ENCODE measurements at places on chromosomes 1 and 21. TPM values are rescaled to one million over a fixed set of nuclear protein-coding genes. Genes with fewer than 3 reads are reported as not detected.

GRCh38 chr1:151553659-151554058, 13.6 kb downstream of the TUFT1 start:
- no peaks in the 10 kb centered on the region for H3K36me3 ChIP-seq
- peaks cover 9% of the 10 kb centered on the region for H3K4me1 ChIP-seq
- DNase-seq, result no peak
- no peaks in the 10 kb centered on the region for H3K27me3 ChIP-seq
- no peak overlapping the region for H3K4me3 ChIP-seq

The RYR2 gene
- total RNA-seq, result 4.9 TPM

DNA sequence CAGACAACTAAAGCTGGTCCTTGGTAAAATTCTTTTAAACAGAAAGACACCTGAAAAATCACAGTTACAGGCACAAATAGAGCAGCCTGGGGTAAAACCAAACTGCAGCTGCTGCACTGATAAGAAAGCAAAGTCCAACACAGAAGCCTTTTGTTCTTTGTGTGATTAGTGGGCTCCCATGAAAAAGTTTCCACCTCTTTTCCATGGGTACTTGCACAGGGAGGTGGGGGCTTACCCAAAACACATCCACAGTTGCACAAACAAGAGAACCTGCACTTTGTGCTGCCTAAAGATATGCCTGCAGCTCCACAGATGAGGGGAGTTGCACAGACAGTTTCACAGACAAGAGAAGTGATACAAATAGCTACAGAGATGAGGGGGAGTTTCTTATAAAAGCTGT, 106.7 kb upstream of the SLC5A9 start:
- H3K27me3 ChIP-seq, result no peaks in the 10 kb centered on the region
- H3K4me1 ChIP-seq, result no peaks in the 10 kb centered on the region
- H3K36me3 ChIP-seq, result no peaks in the 10 kb centered on the region
- no peak overlapping the region for H3K4me3 ChIP-seq
- DNase-seq, result no peak

The CACNA1S gene
- total RNA-seq, result not detected

The NUAK2 gene
- 6.3 TPM for total RNA-seq

GRCh38 chr1:204498981-204499380, 4.4 kb upstream of the PIK3C2B start:
- H3K36me3 ChIP-seq, result no peaks in the 10 kb centered on the region
- H3K27me3 ChIP-seq, result no peaks in the 10 kb centered on the region
- no peak overlapping the region for H3K27ac ChIP-seq
- no peak for DNase-seq
- peaks cover 4% of the 10 kb centered on the region for H3K4me1 ChIP-seq

DNA sequence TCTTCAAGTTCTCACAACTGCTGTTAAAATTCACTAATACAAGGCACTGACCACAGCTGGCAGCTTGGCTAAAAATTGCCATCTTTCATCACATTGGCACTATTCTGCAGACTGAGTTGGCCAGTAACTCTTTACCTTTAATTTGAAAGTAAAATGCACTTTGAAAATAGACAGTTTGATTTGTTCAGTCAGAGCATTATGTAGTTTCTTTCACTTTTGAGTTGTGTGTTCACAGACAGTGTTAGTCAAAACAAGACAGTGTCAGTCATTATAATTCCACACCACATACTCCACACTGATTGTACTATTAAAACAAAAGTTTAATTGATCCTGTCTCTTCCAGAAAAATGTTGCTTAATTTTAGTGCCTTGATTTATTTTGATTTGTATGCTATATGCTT, 160.7 kb downstream of the SDCCAG8 start:
- H3K4me1 ChIP-seq, result no peaks in the 10 kb centered on the region
- no peak overlapping the region for H3K27ac ChIP-seq
- H3K4me3 ChIP-seq, result no peak overlapping the region
- DNase-seq, result no peak

DNA sequence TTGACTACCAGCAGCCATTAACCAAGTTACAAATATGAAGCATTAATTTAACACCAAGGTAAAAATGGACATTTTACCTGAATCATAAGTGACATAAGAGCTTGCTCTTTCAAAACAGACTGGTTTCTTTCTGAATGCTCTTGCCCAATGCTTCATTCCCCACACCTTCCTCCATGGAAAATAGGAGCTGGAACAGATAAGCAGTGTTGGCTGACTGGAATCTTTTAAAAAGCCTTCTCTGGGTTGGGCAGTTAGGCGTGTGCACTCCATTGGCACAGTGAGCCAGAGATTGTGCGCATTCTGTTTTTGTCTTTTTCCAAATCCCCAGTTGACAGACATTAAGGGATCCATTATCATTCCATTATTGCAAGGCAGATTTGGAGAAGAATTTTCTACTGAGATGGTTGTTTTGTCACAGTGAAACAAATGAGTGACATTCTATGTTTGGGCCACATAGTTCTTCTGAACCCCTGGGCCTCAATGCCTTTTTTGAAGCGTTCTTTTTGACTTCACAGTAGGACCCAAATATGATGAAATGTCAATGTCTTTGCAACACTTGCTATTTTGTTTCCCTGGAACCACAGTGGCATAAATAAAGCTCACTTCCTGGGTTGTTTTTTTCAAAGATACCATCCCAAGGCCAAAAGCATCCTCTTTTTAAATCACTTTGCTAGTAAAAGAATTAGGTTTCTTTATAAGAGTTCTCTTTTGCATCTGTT, 32.3 kb downstream of the LRRC8B start:
- no peaks in the 10 kb centered on the region for H3K4me1 ChIP-seq
- H3K4me3 ChIP-seq, result no peak overlapping the region
- DNase-seq, result no peak
- H3K27ac ChIP-seq, result no peak overlapping the region
- no peaks in the 10 kb centered on the region for H3K36me3 ChIP-seq

- H3K4me1 ChIP-seq, result no peaks in the 10 kb centered on the region
- no peaks in the 10 kb centered on the region for H3K27me3 ChIP-seq
- H3K36me3 ChIP-seq, result no peaks in the 10 kb centered on the region
- H3K4me3 ChIP-seq, result no peak overlapping the region
- no peak overlapping the region for H3K27ac ChIP-seq
These were observed 115.7 kb downstream of the MATN1 start for GRCh38 chr1:30607723-30608122.

DNA sequence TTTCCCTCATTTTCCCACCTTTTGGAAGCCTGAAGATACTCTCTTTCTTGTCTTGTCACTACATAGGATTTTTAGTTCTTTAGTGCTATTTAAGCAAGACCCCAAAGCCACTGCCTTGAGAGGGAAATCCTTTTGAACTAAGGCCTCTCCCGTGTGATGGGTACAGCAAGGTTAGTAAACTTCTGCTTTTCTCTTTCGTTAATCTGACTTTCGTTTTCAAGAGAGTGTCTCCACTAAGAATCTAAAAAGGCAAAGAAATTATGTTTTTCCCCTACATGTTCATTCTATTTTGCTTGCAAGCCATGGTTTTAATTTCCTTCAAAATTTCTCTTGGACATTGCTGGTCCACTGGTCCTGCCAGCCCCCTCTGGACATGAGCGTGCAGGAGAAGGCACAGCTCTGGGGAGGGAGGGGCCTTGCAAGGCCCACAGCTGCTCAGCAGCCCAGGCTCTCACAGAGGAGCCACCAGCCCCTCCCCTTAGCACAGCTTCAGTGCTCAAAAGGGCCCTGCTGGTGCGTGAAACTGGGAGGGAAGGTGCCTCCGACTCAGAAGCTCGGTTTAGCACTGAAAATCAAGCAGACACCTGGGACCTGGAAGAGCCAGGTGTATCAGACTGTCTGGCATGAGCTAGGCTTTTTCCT, 210.9 kb upstream of the GALNT2 start:
- peak; percentile 68 for DNase-seq
- no peaks in the 10 kb centered on the region for H3K4me1 ChIP-seq
- H3K4me3 ChIP-seq, result no peak overlapping the region
- H3K36me3 ChIP-seq, result no peaks in the 10 kb centered on the region
- no peaks in the 10 kb centered on the region for H3K27me3 ChIP-seq

GRCh38 chr21:30271156-30271555, 11.6 kb downstream of the KRTAP24-1 start:
- no peaks in the 10 kb centered on the region for H3K4me1 ChIP-seq
- H3K36me3 ChIP-seq, result no peaks in the 10 kb centered on the region
- H3K4me3 ChIP-seq, result no peak overlapping the region
- DNase-seq, result no peak

GRCh38 chr1:176551146-176551545, 88.2 kb downstream of the PAPPA2 start:
- H3K4me1 ChIP-seq, result no peaks in the 10 kb centered on the region
- H3K36me3 ChIP-seq, result no peaks in the 10 kb centered on the region
- DNase-seq, result no peak
- H3K4me3 ChIP-seq, result no peak overlapping the region
- no peak overlapping the region for H3K27ac ChIP-seq
- H3K27me3 ChIP-seq, result no peaks in the 10 kb centered on the region

DNA sequence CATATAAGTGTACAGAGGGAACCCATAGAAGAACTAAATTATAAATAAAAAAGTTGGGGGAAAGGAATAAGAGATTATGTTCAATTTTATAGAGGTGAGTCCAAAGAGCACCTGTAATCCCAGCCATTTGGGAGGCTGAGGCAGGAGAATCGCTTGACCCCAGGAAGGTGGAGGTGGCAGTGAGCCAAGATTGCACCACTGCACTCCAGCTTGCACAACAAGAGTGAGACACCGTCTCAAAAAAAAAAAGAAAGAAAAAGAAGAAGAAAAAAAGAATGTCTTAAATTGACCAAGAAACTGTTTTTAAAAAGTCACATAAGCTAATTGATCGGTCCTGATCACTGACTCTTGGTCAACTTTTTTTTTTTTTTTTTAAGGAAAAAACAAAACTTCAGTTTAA, 19.1 kb upstream of the ATF3 start:
- no peaks in the 10 kb centered on the region for H3K4me1 ChIP-seq
- no peak overlapping the region for H3K4me3 ChIP-seq
- H3K36me3 ChIP-seq, result no peaks in the 10 kb centered on the region
